ENCODE measurements at places on chromosomes 1 and 21.

DNA sequence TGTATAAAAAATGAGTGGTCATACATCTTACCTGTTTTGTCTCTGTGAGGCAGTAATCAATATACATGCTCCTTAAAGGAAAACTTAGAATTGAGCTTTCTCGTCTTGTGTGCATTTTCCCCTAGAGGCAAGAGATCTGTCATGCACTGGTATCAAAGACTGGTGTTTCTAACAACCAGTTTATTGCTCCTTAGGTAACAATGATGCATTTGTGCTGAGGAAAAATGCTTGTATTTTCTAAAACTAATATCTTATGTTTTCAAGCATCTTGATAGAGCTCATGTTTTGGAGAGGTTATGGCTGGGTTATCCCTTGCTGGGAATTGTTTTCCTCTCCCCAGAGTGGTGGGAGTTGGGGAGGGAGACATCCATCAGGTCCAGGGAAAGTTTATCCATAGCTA lies 23.9 kb upstream of the CCDC190 start:
- no peak for DNase-seq

GRCh38 chr1:244460197-244460596 lies 876 bp upstream of the CATSPERE start:
- DNase-seq = no peak

- no peak for DNase-seq
These were observed 5.5 kb downstream of the GPR137B start for GRCh38 chr1:236147521-236148469.

- no peak for DNase-seq
These were observed 2.2 kb downstream of the ATP1A2 start for GRCh38 chr1:160117709-160118183.

DNA sequence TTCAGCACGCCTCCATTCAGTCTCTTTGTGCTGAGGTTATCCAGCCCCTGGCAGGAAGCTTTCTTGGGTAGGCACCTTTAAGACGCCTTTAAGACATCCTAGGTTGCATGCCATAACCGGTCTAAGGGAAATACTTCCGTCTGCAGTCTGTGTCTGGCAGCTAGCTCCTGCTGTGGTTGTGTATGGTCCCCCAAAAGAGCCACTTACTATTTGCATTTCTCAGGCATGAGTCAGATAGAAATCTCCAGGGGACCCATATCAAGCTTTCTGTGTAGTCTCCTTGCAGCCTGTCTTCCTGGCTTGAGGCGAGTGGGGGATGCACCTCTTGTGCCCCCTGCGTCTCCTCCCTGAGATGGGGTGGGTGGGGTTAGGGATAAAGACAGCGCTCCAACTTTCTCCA lies 10.0 kb upstream of the RYR2 start:
- DNase-seq = no peak

- DNase-seq = no peak
These were observed 49.4 kb upstream of the PPP2R5A start for GRCh38 chr1:212235857-212236256.

- DNase-seq = no peak
These were observed 96.0 kb downstream of the ERG start for GRCh38 chr21:38402291-38402690.

DNA sequence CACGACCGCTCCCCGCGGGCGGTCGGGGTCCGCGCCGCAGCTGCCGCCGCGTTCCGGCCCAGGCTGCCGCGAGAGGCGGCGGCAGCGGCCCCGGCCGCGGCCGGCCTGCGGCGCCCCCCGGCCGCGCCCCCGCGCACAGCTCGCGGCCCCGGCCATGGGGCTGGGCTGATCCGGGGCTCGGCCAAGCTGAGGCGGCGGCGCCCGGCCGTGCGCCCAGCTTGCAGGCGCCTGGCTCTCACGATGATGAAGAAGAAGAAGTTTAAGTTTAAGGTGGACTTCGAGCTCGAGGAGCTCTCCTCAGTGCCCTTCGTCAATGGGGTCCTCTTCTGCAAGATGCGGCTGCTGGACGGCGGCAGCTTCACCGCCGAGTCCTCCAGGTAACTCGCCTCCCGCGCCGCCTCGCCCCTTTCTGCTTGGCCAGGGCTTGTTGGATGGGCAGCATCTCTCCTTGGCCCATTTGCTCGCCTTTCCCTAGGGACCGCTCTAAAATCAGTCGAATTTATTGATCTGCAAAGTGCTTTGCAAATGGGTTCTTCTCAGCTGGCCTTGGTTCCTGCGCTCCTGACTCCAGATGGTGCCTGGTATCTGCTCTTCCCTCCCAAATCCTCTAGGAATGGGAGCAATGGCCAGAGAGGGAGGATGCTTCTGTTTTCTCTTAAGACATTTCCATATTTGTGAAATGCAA lies 431 bp downstream of the EEIG2 start:
- no peak for DNase-seq

GRCh38 chr21:30463713-30464112 lies 16.5 kb downstream of the KRTAP19-1 start:
- DNase-seq = no peak

DNA sequence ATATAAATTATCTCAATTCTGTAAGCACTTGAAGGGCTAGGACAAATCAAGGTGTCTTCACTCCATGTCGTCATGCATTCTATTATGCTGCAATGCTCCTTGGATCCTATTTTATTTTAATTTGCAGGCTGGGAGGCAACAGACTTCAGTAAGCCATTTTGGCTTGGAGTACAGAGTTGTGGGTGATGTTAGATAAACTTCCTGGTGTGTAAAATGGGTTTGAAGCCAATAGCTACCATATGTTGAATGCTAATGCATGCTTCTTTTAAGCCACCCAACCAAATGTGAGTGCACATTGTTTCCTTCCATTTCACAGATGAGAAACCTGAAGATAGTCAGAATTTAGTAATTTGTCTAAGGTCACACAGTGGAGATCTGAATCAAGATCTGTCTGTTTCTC lies 482.8 kb downstream of the DISC1 start:
- DNase-seq = no peak

DNA sequence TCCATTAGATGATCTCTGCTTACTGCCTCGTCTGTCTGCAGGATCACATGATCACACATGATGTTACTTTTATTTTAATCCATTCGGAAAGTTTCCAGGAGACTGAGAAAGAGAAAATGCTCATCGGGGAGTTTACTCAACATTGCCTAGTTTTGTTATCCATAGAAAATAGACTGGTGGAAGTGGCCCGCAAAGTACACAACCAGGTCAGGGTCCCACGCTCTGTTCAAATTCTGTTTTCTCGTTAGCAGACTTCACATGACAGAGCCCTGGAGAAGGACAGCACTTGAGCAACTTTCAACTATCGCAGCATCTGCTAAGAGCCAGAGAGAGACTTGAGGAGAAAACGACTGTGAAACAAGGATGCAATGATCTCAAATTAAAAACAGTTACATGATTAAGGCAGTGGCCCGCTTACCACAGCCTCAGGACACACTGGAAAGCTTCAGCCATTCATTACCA lies 44.2 kb downstream of the ADAMTS1 start:
- no peak for DNase-seq

GRCh38 chr1:108646648-108647269 lies 14.1 kb downstream of the HENMT1 start:
- no peak for DNase-seq

DNA sequence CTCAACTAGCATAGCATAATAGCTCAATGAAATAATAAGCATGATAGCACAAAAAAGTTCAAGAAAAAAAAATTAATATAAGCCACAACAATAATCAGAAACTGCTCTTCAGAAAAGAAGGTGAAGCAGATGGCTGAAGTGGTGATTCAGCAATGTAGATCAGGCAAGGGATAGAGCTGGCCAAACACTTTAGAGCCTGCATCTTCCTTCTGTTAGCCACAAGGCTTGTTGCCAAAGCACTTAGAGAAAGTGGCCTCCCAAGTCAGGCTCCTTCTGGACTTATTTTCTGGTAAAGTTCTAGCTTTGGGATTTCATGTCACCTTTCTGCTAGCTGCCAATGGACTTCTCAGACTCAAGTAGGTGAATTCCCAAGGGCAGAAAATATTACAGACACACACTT lies 60.3 kb upstream of the C1orf87 start:
- no peak for DNase-seq

- no peak for DNase-seq
These were observed 127.3 kb downstream of the GABPA start for GRCh38 chr21:25862112-25862511.
